ENCODE measurements at places on chromosomes 5 and 9.

- DNase-seq, result no peak
These were observed 778 bp downstream of the TRIM41 start for GRCh38 chr5:181223729-181224389.

GRCh38 chr9:130341128-130341527 lies 75.6 kb downstream of the HMCN2 start:
- DNase-seq, result no peak

DNA sequence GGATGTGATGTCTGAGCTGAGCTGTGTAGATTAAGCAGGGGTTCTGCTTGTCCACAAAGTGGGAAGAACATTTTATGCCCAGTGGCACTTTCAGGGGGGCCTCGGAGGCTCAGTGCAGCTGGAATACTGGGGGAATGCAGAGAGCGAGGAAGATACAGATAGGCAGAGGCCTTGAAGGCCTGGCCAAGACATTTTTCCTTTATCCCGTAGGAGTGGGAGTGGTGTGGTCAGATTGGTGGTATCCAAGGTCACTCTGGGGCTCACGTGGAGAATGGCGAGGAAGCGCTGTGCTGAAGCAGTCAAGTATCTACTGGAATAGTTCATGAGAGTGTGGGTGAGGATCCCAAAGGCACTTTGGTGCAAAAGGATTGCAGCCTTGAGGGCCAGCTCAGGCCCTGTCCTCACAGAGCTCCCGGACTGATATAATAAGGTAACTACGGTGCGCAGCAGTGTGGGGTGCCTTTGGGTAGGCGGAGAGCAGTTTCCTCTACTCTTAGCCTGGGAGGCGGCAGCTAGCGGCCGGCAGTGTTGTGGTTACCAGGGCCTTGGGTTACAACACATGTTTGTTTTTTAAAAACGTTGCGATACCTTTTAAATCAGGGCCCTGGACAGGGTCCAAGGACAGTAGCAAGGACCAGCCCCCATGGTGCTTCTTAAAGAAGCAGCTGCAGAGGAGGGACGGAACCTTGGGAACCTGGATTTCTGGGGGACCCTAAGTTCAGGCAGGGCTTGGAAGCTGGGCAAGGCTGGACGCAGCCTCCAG lies 10.8 kb upstream of the CCDC69 start:
- no peak for DNase-seq

DNA sequence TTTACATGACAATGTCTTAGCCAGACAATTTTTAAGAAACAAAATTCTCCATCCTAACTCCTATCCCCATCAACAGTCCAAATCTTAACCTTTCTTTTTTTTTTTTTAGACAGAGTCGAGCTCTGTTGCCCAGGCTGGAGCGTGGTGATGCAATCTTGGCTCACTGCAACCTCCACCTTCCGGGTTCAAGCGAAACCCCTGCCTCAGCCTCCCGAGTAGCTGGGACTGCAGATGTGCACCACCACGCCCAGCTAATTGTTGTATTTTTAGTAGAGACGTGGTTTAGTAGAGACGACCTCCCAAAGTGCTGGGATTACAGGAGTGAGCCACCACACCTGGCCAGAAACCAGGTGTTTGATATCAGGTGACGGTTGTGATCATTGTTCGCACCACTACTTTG lies 10.2 kb downstream of the ABL1 start:
- no peak for DNase-seq

All from amniotic stem cell (primary cell).